Motor neuron (in vitro differentiated cells): ENCODE measurements at places on chromosomes 16 and 17.
A peak's percentile ranks its signal among the peaks of the same experiment; 100 is the strongest.

- ATAC-seq: no peak
Measured at GRCh38 chr16:16109453-16110110, 113.7 kb downstream of the ABCC6 start.

DNA sequence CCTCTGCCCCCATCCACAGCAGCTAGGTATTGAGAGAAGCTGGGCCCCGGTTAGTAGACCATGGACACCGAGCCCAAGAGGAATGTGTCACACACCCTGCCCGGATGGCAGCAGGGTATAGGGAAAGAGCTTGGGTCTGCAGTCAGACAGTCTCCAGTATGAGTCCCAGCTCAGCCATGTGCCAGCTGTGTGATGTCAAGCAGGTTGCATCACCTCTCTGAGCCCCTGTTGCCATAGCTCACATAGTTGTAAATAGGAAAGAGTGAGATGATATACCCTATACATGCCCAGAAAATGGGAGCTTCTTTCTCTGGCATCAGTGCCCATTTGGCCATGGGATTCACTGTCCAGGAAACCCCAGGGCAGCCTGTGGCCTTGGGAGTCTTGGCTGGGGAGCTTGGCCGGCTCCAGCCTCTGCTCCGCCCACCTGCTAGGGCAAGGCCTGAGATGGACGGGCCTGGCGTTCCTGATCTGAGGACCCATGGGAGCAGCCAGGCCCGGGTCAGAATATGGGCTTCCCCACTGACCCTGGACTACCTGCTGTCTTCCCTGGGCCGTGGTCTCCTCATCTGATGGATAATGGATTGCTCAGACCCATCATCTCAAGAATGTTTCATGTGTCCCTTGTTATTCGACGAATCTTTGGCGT, 13.2 kb downstream of the CD300LG start:
- ATAC-seq: no peak

DNA sequence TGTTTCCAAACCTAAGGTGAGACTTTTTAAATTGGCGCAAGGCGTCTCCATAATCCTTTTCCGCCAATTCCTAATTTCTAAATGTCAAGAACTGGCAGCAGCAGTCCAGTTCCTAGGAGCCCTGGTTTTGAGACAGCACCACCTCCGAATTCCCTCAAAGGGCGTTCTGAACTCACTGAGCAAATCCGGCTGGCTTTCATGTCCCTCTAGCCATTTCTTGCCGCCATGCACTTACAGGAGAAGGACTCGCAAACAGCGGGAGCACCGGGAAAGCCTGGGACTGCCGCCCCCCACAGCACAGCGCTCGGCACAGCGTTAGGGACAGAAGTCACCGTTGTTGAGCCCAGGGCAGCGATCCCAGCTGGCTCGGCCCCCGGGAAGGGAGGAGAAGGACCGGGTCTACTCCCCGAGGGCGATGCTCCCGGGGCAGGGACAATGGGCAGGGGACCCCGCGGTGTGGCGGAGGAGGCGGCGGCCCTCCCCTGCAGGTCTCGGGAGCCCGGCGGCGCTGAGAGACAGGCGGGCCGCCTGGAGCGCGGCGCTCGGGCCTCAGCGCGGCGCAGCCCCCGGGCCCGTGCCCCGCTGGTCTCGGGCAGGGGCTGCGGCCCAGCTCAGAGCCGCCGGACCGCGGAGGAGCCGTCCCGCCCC, 545 bp downstream of the ARHGAP17 start:
- peak; percentile 78 for ATAC-seq

DNA sequence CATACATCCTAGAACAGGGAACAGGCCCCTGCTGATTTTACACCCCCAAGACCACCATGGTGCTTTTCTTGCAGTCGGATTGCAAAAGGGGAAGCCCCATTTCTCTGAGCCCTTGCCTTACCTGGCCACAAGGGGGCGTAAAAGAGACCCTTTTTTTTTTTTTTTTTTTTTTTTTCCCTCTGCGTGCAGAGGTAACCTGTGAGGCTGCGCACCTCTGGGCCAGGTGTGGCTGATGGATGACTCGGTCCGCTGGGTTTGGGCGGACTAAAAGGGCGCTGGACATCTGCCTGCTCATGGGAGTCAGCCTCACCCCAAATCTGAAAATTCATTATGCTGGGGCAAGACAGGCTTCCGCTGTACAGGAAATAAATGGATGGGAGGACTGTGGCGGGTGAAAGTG, 281.0 kb downstream of the CBLN1 start:
- ATAC-seq: no peak

GRCh38 chr16:55152875-55153390, 171.1 kb upstream of the IRX6 start:
- ATAC-seq: no peak

- peak; percentile 74 for ATAC-seq
Measured at GRCh38 chr16:12182212-12182611, 205.7 kb downstream of the SNX29 start.

- no peak for ATAC-seq
Measured at GRCh38 chr16:2769100-2769529, 8.0 kb downstream of the ELOB start.
